Left renal cortex interstitium (tissue), 4 donors: ENCODE measurements at places on chromosomes 11 and 22. TPM values are rescaled to one million over a fixed set of nuclear protein-coding genes. Genes with fewer than 3 reads are reported as not detected.

IGF2 gene
- 895 TPM for polyA plus RNA-seq

DNA sequence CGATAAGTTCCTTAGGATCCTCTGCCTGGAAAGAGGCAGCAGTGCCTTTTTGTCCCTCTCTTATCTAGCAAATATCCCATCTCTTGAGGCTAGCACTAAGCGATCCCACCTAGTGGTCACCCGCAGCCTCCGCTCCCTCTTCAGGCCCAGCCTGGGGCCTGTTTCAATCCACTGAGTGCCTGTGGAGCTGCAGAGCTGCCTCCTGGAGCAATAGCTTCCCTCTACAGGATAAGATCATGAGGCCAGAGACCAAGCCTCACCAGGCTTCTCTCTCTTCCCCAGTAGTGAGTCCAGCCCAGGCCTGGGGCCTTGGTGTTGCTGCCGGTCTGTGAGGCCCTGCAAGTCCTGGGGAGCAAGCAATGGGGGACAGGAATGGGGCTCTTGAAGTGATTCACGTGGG is 65.8 kb downstream of the SLC22A12 start:
- DNase-seq = no peak

SMTNL1 gene
- polyA plus RNA-seq = 0.11 TPM

NOX4 gene
- 52.3 TPM for polyA plus RNA-seq

GRCh38 chr11:78630561-78631303 is 56.1 kb upstream of the NARS2 start:
- DNase-seq = no peak

TYR gene
- 0.17 TPM for polyA plus RNA-seq

DRD2 gene
- polyA plus RNA-seq = 0.51 TPM

DNA sequence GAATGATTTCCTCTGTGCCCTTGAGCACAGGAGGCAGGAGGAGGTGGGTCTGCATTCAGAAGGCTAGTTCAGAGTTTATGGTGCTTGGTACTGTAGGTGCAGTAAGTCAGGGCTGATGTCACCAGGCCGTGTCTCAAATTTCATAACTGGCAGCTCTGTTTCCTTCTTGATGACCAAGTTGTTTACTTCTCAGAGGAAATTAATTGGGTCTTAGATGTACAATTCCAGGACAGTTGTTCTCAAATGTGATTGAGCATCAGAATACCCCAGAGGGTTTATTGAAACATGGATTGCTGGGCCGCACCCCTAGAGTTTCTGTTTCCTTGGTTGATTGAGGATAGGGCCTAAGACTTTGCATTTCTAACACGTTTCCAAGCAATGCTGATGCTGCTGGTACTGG is 6.2 kb downstream of the AMOTL1 start:
- no peak for DNase-seq

GRCh38 chr11:104380358-104380757 is 216.4 kb upstream of the PDGFD start:
- no peak for DNase-seq

NLRP14 gene
- polyA plus RNA-seq = 1.1 TPM

DNA sequence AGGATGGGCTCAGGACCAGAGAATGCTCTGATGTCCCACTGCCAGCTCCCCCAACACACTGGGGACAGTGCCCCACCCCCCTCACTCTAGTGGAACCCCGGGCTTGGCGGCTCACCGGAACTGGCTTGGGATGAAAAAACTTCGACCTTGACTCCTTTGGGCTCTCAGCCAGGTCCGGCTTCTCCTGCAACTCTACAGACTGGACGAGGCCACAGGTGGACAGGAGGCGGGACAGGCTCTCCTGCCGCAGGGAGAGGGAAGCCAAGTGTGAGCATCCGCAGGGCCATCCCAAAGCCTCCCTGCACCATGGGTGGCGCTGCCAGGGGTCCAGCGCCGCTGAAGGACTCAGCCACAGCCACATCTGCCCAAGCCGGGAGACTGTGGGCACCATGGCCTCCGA is 3.7 kb downstream of the RRP7A start:
- DNase-seq = no peak

OR5B2 gene
- not detected for polyA plus RNA-seq

- DNase-seq = no peak
Observed at GRCh38 chr11:27524155-27524554, 17.6 kb upstream of the LIN7C start.

DNA sequence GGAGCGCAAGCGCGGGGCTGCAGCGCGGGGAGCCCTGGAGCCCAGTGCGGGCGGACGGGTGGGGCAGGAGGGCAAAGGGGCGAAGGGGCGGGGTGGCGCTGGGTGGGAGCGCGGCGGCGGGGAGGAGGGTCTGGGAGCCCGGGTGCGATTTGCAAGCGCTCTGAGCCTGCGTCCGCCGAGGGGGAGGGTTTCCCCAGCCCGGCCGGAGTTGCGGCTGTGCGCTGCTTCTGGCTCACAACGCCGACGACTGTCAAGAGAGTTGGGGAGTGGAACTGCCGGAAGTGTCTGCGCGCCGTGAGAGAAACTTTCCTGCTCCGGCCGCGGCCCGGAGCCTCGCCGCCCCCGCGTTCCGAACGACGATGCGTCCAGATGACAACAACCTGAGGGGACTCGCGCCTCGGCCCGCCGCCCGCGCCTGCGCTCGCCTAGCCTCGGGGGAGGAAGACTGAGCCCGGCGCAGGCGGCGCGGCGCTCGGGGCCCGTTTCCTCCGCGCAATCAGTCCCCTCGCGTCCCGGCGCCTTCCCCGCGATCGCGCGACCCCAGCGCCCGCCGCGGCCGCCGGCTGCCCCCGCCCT is at the start of gene ARHGAP42:
Gene ARHGAP42 (plus strand): TSS at position 235 of the 576 bp plus-strand sequence. CDS start 391 bp downstream, outside the sequence.
- DNase-seq = no peak

GRCh38 chr22:20155330-20156041 is 4.6 kb upstream of the CCDC188 start:
- DNase-seq = no peak

C11orf87 gene
- 0.30 TPM for polyA plus RNA-seq

- no peak for DNase-seq
Observed at GRCh38 chr11:113618360-113618759, 87.7 kb downstream of the TMPRSS5 start.

ATXN10 gene
- polyA plus RNA-seq = 364 TPM

- no peak for DNase-seq
Observed at GRCh38 chr22:22408731-22409696, 99.5 kb downstream of the ZNF280B start.

DNA sequence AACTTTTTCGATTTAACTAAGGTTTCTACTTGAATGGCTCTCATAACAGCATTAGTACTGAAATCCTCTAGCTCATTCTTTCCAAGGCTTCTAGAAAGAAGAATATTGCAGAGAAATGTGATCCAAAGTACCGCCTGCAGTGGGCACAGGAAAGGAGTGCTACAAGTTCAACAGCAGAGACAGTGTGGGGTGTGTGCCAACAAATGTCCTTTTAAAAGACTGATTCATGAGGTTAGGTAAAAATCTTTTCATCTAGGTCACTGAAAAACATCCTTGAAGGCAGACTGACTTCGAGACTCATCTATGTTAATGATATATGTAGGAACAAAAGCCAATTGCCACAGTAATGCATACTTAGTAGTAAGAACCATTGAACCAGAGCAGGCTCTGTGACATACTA is 349.1 kb upstream of the PITPNB start:
- no peak for DNase-seq

TSGA10IP gene
- not detected for polyA plus RNA-seq

DNA sequence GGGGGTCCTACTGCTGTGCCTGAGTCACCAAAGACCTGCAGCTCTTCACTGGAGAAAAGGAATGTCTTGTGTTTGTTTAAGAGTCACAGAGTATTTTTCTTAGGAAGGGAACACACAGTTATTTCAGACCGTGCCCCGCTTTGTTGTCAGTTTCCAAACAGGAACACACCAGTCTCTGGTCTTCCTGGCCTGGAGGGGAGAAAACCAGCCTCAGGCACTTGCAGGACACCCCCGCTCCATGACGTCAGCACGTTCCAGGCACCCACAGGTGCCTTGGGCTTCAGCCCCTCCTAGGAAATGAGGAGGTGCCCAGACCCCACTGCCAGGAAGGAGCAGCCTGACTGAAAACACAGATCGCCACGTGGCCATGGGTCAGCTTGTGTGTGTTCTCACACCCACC is 5.4 kb downstream of the DEAF1 start:
- DNase-seq = no peak

SUSD2 gene
- 14.8 TPM for polyA plus RNA-seq

GRCh38 chr11:131612533-131612932 is 242.1 kb downstream of the NTM start:
- no peak for DNase-seq

MMP11 gene
- 20.5 TPM for polyA plus RNA-seq

KRTAP5-9 gene
- 0.34 TPM for polyA plus RNA-seq

FADS2 gene
- polyA plus RNA-seq = 106 TPM

MS4A4A gene
- 6.8 TPM for polyA plus RNA-seq

GPHA2 gene
- 3.1 TPM for polyA plus RNA-seq

- no peak for DNase-seq
Observed at GRCh38 chr11:5923427-5923776, 18.6 kb upstream of the OR56A3 start.

- no peak for DNase-seq
Observed at GRCh38 chr11:121439337-121439736, 12.8 kb upstream of the SORL1 start.

RAG2 gene
- 0.73 TPM for polyA plus RNA-seq

- no peak for DNase-seq
Observed at GRCh38 chr11:2591805-2592204, 108.0 kb downstream of the KCNQ1OT1 start.

DNA sequence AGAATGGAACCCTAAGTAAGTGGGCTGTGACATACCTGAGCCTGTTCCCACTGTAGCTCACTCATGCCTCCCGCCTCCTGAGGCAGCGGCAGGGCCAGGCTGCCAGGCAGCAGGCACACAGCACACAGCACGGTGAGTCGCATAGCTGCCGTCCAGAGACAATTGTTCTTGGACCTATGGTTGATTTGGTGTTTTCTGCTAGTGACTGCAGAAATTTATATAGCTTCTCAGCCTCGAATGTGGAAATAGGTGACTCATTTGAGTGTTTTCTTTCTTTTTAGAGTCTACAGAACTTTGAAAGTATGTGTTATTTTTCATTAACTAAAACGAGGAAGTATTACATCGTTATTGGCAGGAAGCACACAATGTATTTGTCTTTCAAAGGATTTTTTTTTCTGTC is at the start of gene MMP7:
Gene MMP7 (minus strand): TSS at position 190 of the 400 bp plus-strand sequence. CDS start 47 bp downstream, at position 143.
- no peak for DNase-seq

GRCh38 chr11:102615077-102615893 is 9.8 kb downstream of the MMP20 start:
- no peak for DNase-seq

DNA sequence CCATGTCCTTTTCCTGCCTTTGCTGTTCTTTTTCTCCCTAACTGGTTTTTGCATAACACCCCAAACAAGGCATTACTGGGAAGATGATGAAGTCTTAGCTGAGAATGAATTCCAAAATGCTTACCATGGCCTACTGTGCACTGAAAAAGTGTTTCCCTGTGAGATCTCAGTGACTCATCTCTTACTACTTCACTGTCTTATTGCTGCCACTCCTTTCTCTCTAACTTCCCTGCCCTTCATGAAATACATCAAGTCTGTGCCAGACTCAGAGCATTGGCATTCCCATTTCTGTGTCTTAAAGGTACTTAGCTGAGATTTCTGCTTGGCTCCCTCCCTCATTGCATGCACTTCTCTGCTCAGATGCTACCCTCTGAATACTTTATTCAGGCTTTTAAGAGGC is 49.1 kb upstream of the MUC15 start:
- DNase-seq = no peak

OR5B21 gene
- polyA plus RNA-seq = not detected

- DNase-seq = no peak
Observed at GRCh38 chr22:35140879-35141745, 75.2 kb downstream of the ISX start.

DNA sequence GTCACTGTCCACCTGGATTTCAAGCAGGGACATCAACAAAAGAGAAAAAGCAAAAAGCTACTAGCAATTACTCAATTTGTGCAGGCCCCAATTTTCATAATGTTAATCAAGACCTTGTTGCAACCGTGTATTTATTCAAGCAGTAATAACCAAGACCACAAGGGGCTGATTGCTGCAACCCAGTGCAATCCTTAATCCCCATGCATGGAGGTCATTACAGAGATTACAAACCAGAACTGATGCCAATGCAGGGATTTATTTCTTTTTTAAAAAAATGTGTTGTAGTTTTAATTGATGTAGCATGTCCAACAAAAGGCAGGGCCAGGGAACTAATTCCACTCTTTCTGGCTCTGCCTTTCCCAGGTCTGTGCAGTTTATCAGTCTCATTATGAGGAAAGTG is 18.4 kb downstream of the TECTA start:
- DNase-seq = no peak

DNA sequence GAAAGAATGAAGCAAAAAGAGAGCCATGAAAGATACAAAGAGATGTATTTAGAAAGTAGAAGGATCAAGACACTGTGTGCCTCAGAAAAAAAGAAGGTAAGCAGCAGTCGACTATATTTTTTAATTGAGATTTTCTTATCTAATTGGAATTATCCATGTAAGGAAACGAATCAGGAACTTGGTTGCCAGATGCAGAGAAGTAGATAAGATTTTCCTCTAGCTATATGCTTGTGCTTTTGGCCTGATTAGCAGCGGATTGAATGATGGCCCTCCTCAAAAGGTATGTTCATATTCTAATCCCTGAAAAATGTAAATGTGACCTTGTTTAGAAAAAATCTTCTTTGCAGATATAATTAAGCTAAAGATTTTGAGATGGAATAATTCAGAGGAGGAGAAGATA is 43.9 kb upstream of the CARD18 start:
- no peak for DNase-seq

DNA sequence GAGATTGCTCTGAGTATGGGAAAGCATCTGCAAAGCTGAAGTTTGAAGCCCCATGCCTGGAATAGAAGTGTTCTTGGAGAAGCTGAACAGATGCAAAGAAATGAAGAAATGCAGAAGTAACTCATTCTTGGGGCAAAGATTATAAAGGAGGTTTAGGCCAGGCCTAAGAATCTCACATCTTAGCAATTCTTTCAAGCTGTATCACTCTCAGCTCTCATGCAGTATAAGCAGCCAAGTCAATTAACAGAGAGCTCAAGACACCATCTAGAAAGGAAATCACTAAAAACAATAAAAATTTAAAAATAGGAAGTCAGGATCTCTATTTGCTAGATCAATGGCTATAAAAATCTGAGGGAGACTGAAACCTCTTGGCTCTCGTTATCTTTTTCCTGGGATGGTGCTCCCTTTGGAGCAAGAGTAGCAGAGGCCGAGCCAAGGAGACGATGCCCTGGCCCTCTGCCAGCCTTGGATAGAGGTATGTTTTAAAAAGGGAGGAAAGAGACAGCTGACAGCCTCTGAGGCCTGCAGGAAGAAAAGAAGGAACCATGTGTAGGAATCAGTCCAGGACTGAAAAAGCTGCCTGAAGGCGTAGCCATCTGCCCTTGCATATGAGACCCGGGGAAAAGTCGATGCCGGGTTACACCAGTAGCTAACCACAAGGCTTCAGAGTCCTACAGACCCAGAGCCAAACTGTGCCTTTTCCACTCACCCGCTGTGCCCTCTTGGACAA is 229.8 kb downstream of the BLID start:
- no peak for DNase-seq

DNA sequence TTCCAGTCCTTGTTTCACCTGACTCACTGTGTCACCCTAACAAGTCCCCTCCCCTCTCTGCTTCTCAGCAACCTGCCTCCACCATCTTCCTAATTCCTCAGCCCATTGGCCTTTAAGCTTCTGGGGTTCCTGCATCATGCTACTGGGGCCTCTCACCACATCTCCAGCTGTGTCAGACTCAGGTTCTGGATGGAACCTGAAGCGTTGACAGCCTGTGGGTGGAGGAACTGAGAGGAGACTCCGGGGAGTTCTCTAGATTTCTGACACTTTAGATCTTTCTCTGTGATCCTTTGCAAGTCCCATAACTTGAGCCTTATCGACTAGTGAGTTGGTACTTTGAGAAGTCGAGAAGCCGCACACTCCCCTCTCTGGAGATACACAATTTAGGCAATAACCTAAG is 11.6 kb upstream of the SLC5A1 start:
- DNase-seq = no peak
